Articular chondrocyte of knee joint (primary cell): ENCODE measurements at places on chromosomes 5 and 9. TPM values are rescaled to one million over a fixed set of nuclear protein-coding genes. Genes with fewer than 3 reads are reported as not detected.

TMEM252 gene
- not detected in 2 replicates for total RNA-seq

F12 gene
- total RNA-seq: 0.26 TPM in 1 of 2 replicates, not detected in the other

SLC6A19 gene
- total RNA-seq: not detected in 2 replicates

CLK4 gene
- total RNA-seq: 39.3 and 44.4 TPM in 2 replicates

NRG2 gene
- total RNA-seq: 0.78 and 1.6 TPM in 2 replicates

SUSD3 gene
- 2.7 and 7.2 TPM in 2 replicates for total RNA-seq
